ENCODE measurements at places on chromosomes 3 and 15. TPM values are rescaled to one million over a fixed set of nuclear protein-coding genes. Genes with fewer than 3 reads are reported as not detected.

GRCh38 chr15:28107111-28107903, 8.2 kb upstream of the OCA2 start:
- peak; percentile 11 for DNase-seq

DNA sequence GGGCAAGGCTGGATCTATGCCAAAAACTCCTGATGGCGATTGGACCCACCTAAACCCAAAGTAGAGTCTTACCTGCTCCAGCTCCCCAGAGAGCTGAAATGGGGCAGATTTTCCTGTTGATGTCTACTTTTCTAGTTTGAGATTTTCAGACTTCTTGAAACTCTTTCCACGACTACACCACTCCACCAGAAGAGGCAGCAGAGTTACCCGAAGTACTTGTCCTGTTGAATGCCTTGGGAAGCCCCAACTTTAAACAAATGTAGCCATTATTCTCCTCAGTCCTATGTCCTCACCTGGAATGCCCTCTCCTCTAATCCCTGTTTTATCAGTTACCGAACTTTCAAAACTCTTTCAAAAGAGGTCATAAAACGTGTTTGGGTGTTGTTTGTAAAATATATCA, 843.8 kb downstream of the VGLL3 start:
- no peak for DNase-seq

Gene AHSG
- total RNA-seq, result 1.8 TPM

- DNase-seq, result no peak
Observed at GRCh38 chr3:145854499-145854898, 306.5 kb downstream of the PLOD2 start.

DNA sequence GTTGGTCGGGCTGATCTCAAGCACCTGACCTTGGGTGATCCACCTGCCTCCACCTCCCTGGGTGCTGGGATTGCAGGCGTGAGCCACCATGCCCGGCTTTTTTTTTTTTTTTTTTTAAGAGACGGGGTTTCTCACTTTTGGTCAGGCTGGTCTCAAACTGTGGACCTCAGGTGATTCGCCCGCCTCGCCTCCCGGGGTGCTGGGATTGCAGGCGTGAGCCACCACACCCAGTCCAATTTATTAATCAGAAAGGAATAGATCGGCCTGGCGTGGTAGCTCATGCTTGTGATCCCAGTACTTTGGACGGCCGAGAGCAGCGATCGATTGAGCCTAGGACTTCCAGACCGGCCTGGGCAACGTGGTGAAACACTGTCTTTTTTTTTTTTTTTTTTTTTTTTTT, 13.9 kb upstream of the GOLGA8M start:
- peak; percentile 40 for DNase-seq

Gene SEMA3F
- 6.8 TPM for total RNA-seq

GRCh38 chr15:101709466-101709865, 14.8 kb downstream of the TARS3 start:
- no peak for DNase-seq

GRCh38 chr3:61685755-61686154, 124.4 kb downstream of the PTPRG start:
- DNase-seq, result no peak

DNA sequence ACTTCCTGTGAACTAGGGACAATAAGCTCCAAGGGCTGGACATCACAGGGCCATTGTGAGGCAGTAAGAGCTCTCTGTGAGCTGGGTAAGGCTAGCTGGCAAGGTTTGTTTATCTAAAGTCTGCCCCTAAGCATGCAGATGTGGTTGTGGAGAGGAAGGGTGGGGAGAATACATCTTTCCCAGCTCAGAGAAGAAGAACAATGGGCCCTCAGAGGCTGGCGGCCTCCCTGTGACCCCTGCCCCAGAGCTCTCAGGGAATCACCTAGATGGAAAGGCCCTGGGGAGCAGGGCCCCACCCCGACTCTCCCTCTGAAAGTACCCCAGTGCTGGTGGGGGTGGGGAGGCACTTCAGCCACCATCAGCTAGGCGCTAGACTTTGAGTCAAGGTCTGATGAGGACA, 4.3 kb upstream of the AP3B2 start:
- no peak for DNase-seq

DNA sequence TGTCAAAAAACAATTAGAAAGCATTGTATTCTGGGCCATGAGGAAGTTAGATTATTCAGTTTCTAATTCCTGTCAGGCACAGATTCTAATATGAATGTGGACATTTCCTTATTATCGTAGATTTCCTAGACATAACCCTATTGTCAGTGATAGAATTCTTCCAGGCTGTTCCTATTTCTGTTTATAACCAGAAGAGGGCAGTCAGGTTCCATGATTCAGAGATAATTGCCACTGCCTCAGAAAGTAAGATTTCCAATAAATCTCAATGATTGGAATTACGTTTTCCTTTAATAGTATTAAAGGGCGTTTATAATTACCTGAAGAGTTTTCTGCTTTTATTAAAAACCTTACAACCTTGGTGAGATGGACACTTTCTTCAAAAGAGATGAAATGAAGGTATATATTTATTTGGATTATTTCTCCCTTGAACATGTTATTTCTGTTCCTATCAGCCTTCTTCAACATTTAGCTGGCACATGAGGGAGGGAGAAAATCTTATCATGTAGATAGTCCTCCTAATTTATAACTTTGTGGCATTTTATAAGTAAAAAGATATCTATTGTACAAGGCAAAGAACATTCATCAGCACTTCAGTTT, 439.2 kb downstream of the MCTP2 start:
- DNase-seq, result no peak

- no peak for DNase-seq
Observed at GRCh38 chr15:56969265-56969895, 50.9 kb downstream of the TCF12 start.

Gene ISLR2
- 0.22 TPM for total RNA-seq

GRCh38 chr15:96247621-96248305, 82.7 kb upstream of the NR2F2 start:
- no peak for DNase-seq

DNA sequence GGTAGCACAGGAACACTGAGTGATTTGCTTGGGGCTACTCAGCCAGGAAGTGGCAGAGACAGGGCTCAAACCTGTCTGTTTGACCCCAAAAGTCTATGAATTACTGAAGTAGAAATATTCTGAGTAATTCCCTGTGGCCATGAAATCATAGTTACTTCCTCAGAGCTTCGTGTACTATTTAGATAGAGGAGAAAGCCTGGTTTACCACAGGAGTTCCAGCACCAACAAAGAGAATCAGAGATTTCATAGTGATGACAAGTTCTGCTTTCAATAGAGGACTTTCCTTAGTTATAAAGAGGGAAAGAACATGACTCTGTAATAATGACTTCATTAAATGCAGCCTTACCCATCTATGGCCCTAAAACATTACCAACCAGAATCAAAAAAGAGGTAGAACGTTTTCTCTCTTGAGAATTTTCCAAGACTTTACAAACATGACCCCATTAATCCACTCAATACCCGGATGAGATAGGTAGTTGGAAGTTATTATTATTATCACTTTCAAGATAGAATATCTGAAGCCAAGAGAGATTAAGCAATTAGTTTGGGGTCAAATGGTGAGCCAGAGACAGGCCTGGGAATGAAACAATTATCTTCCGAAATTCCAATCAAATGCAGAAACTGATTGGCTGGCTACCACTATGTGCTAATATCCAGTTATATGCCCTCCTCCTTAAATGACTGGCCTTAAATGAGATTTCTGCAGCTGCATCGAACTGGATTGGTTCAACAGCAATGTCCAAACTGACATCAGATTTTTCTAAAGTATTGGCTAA, 13.6 kb upstream of the WNT5A start:
- no peak for DNase-seq

Gene ADGRG7
- total RNA-seq, result not detected

Gene TMEM40
- total RNA-seq, result not detected

Gene ATP10A
- 0.63 TPM for total RNA-seq

- DNase-seq, result no peak
Observed at GRCh38 chr3:195411836-195412235, 31.0 kb downstream of the ACAP2 start.

DNA sequence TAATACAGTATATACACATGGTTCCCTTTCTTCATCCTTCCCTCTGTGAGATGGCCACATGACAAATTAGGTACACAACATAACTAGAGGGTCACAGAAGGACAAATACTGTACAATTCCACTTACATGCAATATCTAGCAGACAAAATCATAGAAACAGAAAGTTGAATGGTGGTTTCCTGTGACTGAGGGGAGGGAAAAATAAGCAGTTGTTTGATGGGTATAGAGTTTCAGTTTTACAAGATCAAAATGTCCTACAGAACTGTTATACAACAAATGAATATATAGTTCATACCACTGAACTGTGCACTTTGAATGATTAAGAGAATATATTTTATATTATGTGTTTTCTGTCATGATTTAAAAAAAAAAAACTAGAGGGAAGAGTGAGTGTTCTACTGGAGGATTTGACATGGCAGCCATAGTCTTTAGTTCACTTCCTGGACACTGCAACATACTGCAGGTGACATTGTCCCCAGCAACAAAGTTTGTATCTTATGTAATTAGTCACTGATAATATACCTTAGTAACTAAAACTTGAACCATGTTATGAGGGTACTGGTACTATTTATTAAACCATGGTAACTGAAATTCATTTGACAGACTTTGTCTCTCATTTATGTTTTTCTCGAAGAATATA, 37.2 kb downstream of the CCDC54 start:
- no peak for DNase-seq

- DNase-seq, result no peak
Observed at GRCh38 chr3:167798443-167798842, 62.9 kb downstream of the SERPINI1 start.

GRCh38 chr3:162525066-162525742, 1028.6 kb downstream of the OTOL1 start:
- peak; percentile 7 for DNase-seq

GRCh38 chr3:181753391-181753790, 41.7 kb downstream of the SOX2 start:
- DNase-seq, result no peak

- DNase-seq, result no peak
Observed at GRCh38 chr3:83946554-83946953, 1012.2 kb upstream of the CADM2 start.

Gene COL6A5
- total RNA-seq, result not detected

- no peak for DNase-seq
Observed at GRCh38 chr15:64111679-64112050, 15.9 kb downstream of the SNX1 start.

DNA sequence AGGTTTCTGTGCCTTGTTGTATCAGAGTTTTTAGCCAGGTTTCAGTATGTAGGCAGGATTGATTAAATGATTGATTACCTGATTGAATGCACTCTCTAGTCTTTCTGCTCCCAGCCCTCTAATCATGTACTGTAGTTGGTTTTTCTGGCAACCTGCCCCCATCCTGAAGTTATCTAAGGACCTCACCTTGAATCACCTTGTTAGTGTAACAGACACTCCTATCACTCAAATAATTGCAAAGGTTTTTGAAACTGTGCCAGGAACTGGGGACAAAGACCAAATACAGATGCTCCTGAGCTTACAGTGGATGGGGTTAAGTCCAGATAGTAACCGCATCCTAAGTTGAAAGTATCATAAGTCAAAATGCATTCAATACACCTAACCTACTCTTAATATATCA, 141.5 kb upstream of the EIF1B start:
- no peak for DNase-seq

Gene PPP2R3A
- 5.9 TPM for total RNA-seq

- DNase-seq, result no peak
Observed at GRCh38 chr3:186493525-186494255, 50.5 kb downstream of the CRYGS start.

Gene IL1RAP
- total RNA-seq, result 3.4 TPM

DNA sequence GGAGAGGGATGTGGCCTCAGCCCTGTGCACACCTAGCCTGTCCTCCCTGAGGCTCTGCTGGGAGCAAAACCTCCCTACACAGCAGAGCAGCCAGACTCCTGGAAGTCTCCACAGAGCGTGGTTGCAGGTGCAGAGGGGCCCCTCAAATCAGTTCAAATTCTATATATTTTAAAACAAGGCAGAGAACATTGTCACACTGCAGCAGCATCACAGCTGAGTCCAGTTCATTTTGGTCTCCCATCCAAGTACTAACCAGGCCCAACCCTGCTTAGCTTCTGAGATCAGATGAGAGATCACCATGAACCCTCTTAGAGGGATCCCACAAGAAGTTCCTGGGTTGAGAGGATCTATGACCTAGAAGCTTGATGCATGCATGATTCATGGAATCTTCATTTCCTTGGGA, 331.0 kb upstream of the RGMA start:
- DNase-seq, result no peak

- DNase-seq, result no peak
Observed at GRCh38 chr15:71215126-71215894, 100.0 kb downstream of the THSD4 start.

Gene RPUSD2
- 4.3 TPM for total RNA-seq

DNA sequence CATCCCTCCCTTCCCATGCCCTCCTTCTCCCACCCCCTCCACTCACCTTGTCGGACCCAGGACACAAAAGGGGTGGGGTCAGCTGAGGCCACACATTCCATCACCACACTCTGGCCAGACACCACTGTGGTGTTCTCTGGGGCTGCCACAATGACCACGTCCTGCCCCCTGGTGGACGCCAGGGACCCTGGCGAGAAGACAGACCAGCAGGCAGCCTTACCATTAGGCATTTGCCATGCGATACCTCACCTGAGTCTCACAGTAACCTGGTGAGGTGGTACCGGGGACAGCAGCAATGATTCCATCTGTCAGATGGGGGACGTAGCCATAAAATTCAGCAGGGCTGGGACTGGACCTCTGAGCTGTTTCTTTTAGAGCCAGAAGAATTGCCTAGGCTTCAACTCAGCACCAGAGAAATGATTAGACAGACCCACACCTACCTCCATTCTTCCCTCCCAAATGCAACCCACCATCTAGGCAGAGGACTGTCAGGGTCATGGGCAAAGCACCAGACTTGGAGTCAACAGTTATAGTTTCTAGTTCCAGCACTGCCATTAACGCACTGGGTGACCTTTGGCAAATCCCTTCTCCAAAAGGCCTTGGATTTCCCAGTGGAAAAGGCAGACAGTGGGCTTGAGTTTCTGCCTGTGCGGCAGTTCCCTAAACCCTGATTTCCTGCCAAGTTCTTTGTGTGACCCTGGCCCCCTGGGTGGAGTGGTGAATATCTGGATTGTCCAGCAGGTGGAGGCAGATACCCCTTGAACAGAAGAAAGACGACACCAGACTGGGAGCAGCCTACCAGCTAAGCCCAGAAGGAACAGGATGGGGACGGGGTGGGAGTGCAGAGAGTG, 21.8 kb downstream of the IGDCC4 start:
- peak; percentile 61 for DNase-seq

GRCh38 chr3:159855599-159856346, 132.9 kb upstream of the IL12A start:
- DNase-seq, result no peak

- no peak for DNase-seq
Observed at GRCh38 chr3:118548434-118548833, 486.2 kb downstream of the IGSF11 start.

GRCh38 chr3:9917820-9918219, 922 bp downstream of the IL17RC start:
- no peak for DNase-seq

GRCh38 chr3:131794766-131795388, 239.9 kb downstream of the CPNE4 start:
- DNase-seq, result no peak

Gene CALML4
- 4.0 TPM for total RNA-seq

- no peak for DNase-seq
Observed at GRCh38 chr3:78076379-78076778, 1036.5 kb downstream of the ROBO2 start.

Gene GOLGA6L4
- total RNA-seq, result 1.8 TPM

All from pancreas (tissue), 10 donors.